ENCODE measurements at places on chromosomes 2 and 18.

DNA sequence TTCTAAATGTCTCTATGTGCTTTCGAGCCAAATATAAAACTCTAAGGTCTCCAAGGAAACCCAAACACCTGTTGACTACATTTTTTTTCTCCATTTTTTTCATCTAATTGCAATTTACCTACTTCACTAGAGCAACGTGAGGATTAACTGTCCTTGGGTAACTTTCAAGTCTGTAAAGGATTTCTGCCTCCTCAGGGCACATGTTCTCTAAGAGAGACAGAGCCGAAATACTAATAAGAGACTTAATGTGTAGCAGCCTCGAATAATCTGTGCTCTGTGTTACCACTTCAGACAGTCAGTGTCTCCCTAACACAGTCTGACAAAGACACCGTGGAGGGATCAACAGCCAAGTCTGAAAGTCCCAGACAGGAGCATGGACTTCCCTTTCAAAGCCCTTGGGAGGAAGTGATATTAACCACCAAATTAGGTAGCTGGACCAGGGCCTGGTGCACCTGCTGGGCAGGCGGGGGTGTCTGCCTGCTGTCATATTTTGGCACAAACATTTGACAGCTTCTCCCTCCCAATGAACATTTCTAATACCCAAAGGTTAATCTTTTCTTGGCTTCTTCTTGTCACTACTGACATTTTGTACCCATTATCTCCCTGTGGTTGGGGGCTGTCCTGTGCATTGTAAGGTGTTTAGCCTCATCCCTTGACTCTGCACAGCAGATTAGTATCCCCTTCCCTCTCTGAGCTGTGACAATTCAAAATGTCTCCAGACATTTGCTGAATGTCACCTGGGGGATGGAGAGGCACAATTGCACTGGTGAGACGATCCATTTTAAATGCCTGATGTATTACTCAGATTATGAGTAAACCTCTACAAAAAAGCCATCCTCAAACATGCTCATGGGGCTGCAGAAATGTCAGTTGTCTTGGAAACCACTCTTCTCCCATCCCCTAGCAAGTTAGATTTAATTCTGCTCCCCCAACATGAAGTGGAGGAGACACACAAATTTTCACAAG lies 45.7 kb upstream of the LYPD1 start:
- DNase-seq: no peak

DNA sequence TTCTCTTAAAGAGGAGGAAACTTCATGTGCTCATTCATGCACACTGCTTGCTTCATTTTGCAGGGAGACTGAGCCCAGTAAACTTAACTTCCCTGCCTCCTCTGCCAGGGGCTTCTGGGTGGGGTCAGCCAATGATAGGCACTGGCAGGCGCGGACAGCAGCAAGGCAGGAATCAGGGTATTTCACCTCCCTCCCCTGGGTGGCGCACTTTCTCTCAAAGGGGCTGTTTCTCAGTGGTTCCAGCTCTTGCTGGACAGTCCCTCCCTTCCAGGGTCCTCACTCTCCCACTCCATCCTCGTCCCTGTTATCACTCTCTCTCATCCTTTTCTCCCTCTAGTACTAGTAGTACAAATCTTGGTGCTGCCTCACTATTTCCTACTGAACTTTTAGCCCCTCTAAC lies 320.5 kb upstream of the ZNF521 start:
- DNase-seq: no peak

DNA sequence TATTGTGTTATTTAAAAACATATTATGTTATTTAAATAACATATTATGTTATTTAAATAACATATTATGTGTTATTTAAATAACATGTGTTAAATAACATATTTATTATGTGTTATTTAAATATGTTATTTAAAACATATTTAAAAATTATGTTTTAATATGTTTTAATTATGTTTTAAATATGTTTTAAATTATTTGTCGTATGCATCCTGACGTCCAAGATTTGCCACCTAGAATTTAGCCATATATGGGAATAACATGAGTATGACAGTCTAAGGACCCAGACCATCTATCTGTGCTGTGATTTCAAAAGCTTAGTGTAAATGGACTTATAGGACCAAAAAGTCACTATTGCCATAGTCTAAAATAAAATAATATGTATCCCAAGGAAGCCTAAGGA lies 484.3 kb upstream of the KLHL29 start:
- no peak for DNase-seq

GRCh38 chr2:169513926-169514325 lies 4.4 kb downstream of the KLHL41 start:
- no peak for DNase-seq

DNA sequence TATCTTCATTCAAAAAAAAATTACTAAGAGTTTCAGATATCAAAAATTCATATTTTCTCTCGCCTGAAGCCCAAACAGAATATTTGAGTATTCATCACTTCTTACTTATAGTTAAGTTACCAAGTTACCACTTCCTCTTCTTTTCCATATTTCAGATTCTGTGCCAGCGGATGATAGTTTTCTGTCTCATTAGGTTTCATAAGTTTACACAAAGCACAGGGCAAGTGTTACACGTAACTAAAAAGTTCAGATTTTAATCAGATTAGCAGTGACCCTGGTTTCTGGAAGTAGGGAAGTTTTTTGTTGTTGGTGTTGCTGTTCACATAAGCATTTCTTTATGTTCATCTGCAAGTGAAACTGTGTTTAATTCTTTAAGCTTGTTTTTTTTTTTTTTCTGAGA lies 10.2 kb downstream of the AFTPH start:
- no peak for DNase-seq

DNA sequence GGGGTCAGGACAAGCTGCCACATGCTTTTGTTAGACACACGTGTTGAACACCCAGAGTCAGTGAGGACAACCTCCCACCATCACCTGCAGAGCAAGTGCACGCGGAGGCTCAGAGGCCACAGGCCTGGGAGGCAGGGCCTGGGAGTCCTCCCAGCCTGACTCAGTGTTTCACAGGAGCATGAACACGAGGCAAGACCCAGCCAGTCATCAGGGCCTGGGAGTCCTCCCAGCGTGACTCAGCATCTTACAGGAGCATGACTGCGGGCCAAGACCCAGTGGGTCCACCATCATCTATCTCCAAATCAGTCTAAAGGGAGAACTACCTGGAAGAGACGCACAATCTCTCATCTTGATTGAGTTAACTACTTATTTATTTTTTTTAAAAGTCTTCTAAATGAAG lies 112.6 kb upstream of the PXDN start:
- DNase-seq: no peak

DNA sequence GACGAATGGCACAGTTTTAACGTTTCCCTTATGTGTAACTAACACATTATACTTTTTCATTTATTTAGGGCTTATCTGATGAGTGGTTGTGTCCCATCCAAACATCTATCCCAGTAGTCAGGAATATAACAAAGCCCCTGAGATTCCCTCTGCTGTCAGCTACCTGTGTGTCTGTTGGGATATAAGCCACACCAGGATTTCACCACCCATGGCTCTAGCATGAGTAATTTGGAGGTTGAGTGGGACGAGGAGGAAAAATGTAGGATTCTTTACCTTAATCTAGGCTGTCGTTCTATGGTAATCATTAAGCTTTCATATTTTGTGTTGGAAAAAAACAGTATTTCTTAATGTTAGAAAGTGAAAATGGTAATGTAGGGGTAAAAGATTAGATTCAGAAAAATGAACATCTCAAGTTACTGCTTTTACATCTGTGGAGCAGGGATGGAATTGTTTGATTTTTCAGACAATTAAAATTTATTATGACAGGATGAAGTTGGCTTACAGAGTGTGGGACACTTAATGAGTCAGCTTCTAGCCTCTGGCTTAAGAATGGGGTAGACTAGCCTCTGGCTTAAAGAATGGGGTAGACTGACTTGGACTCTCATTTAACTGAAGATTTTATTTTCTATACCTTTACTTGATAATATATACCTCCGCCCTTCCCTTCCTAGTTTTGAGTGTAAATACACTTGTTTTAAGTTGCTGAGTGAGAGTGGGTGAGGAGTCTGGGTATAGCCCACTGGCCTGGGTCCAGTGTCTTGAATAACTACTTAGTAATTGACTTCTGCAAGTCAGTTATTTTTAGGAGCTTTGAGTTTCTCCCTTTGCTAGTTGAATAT lies 88.5 kb upstream of the RANBP2 start:
- no peak for DNase-seq

GRCh38 chr2:170362313-170362870 lies 184.4 kb downstream of the MYO3B start:
- DNase-seq: no peak

- no peak for DNase-seq
Observed at GRCh38 chr2:116499389-116499788, 1315.1 kb upstream of the DDX18 start.

DNA sequence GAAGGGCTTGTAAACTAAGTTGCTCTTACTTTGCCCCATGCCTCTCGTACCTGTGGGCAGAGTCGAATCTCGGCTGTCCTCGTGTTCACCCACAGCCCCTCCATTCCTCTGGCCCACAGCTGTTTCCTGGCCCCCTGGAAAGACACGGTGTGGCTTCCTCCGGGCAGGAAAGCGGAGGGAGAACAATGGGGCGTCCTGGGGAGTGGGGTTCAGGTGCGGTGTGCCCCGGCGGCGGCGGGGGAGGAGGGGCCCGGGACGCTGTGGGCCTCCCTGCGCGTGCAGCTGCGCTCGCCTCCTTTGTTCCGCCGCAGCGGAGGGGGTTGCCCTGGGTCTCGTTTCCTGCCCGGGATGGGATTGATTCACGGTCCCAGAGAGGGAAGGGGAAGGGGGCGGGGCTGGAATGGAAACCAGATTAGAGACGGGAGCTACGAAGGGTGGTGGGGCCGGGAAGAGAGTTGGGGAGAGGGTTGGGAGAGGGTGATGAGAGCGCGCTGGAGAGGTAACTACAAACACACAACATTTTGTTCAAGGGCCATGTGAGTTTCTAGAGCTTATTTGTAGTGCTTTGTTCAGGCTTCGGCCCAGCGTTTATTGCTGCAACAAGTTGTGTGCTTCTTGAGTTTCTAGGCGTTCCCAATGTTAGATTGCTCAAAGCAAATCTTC lies 796 bp downstream of the MYO1B start:
- peak; percentile 5 for DNase-seq

DNA sequence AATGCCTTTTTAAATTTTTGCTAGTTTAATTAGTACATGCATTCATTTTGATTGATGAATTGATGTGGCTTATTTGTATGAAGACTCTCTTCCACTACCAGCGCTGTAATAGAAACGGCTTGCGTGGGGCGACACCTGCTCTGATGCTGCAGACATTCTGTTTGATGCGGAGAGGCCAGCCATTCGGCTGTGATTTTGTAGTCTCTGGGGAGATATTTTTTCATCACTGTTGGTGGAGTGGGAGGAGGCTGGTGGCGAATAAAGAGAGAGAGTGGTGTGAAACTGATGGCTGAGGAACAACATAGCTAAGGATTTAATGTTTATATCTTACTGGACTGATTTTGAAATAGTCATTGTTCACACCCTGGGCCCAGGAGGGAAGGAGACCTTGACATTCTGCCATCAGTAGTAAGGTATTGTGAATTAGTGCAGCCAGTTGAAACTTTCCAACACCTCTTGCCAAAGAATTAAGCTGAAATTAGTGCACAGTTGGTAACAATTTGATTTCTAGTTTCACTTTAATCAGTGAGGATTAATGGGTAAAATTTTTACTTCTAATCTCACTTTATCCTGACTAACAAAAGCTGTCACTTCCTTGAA lies 224.1 kb downstream of the MTX2 start:
- DNase-seq: no peak

GRCh38 chr2:70772486-70773155 lies 4.6 kb upstream of the ADD2 start:
- no peak for DNase-seq

DNA sequence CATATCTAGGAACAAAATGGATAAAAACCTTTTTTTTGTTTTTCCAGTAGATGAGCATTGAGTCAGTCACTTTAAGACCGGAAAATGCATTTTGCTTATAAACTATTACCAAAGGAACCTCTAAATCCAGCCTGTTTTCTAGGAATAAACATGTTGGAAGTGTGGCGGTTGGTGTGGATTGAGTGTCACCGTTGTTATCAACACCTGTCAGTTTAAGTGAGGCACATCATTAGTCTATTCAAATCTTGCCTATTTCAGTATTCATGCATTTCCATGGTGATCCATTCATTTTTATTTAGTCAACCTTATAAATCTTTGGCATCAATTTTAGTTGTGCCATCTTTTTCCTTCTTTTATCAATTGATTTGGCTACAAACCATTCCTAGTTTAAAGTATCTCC lies 3.3 kb downstream of the KLHL29 start:
- DNase-seq: no peak

GRCh38 chr2:192146069-192147015 lies 48.4 kb downstream of the TMEFF2 start:
- no peak for DNase-seq

Data from CD4-positive, alpha-beta T cell treated with Interleukin-17A for 1 hour (primary cell).